ENCODE measurements at places on chromosomes 2 and 18. TPM values are rescaled to one million over a fixed set of nuclear protein-coding genes. Genes with fewer than 3 reads are reported as not detected.

- peak; percentile 96 for DNase-seq
Measured at GRCh38 chr2:205868773-205869333, 186.6 kb downstream of the NRP2 start.

GRCh38 chr2:143083636-143084035 is 45.6 kb upstream of the ARHGAP15 start:
- DNase-seq = peak; percentile 97

- no peak for DNase-seq
Measured at GRCh38 chr2:232925153-232925820, 55.2 kb downstream of the SNORC start.

DNA sequence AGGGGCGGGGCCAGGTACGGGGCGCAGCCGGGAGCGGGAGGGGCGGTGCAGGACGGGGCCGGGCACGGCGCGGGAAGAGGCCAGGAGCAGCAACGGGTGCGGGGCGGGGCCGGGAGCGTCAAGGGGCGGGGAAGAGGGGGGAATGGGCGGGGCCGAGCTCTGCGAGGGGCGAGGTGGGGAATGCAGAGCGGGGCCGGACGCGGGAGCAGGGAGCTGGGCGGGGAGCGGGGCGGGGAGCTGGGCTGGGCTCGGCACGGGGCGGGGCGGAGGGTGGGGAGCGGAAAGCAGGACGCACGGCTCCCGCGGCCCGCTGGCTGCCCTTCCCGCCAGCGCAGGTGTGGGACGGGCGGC is at the start of gene IMPA2:
Gene IMPA2, plus strand, starts transcription at position 316 of the 351 bp plus-strand sequence. CDS start 163 bp downstream, outside the sequence.
- DNase-seq = no peak

GRCh38 chr2:70261501-70261900 is 3.6 kb downstream of the PCYOX1 start:
- DNase-seq = no peak

- peak; percentile 52 for DNase-seq
Measured at GRCh38 chr2:152134488-152135280, 35.8 kb upstream of the CACNB4 start.

- DNase-seq = no peak
Measured at GRCh38 chr2:151637271-151637781, 97.0 kb downstream of the NEB start.

- DNase-seq = no peak
Measured at GRCh38 chr2:83282841-83283240, 1176.2 kb downstream of the SUCLG1 start.

GRCh38 chr18:5705393-5705792 is 161.6 kb upstream of the EPB41L3 start:
- DNase-seq = no peak

- DNase-seq = peak; percentile 50
Measured at GRCh38 chr2:233679196-233679595, 2.5 kb upstream of the UGT1A7 start.

GRCh38 chr2:233076749-233077148 is 16.6 kb downstream of the INPP5D start:
- no peak for DNase-seq

- no peak for DNase-seq
Measured at GRCh38 chr2:105468582-105469042, 69.8 kb upstream of the FHL2 start.

- DNase-seq = no peak
Measured at GRCh38 chr2:233498126-233498525, 68.5 kb downstream of the USP40 start.

GRCh38 chr2:19688059-19688458 is 213.7 kb downstream of the TTC32 start:
- no peak for DNase-seq

DNA sequence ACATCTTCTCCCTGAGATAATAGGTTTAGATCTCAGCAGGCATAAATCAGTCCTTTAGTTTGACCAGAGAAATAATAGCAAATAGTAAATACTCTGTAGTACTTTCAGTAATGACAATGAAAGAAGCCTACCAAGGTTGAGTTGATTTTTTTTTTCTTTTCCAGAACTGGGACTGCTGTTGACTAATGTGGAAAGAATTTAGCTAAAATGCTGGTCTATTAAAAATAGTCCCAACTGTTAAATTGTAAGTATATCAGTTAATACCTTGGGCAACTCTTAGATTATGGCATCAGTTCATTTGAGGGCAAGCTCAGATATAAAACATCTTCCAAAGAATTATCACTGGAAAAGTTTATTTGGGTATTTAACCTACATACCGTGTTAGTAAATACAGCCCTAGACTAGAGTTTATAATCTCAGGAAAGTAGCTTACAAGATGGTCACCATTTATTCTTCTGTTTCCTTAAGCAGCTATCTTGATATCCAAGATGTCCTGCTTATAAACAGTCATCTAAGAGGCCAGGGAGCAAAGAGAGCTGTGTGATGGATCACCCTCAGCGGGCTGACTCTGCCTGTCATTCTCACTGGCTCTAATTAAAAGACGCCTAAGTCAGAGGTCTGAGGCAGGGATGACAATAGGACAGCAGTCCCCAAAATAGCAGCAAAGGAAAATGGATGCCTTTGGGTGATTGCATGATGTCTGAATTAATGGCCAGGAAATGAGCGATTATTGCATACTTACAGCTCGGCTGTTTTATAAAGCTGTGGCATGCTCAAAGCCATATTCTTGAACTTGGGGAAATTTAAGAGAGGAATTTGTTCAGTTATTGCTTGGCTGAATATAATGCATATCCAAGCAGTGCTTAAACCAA is 121.3 kb downstream of the MTX2 start:
- DNase-seq = peak; percentile 40

GRCh38 chr2:139177041-139177440 is 396.9 kb upstream of the NXPH2 start:
- DNase-seq = no peak

- DNase-seq = no peak
Measured at GRCh38 chr2:145652036-145652435, 1132.1 kb upstream of the ZEB2 start.

DNA sequence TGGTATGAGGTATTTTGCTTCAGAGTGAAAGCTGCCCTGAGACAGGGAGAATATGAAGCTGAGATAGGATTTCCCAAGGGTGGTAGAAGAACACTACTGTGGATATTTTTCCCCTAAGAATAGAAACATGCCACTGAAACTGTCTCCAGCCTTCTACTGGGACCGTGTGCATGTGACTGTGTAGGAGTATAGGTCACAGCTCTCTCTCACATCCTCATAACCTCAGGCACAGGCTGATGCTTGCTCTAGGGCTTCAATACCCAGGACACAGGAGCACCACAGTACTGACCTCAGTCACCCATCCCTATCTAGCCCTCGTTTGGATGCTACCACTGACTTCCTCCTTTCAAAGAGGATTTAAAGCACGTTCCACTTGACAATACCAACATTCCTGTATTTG is 67.2 kb downstream of the REV1 start:
- DNase-seq = no peak

- no peak for DNase-seq
Measured at GRCh38 chr18:27501671-27502070, 316.6 kb upstream of the CHST9 start.

GRCh38 chr2:170712653-170713542 is 2.2 kb upstream of the SP5 start:
- no peak for DNase-seq

DNA sequence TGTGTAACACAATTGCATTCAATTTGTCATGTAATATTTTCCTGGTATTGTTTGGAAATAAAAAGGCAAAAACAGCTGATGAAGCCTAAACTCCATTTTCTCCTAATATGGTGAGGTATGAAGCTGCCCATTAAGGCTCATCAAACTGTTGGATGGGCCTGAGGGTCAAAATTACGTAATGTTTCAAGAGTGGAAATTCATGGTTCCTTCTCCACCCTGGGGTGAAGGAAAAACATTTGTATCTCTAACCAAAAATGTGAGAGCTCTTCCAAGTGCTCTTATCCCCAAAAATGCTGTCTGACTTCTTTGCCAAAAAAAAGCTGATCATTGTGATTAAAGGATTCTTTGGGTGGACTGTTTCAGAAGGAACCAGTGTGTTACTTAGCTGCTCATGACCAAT is 91.8 kb downstream of the ARHGAP28 start:
- DNase-seq = no peak

DNA sequence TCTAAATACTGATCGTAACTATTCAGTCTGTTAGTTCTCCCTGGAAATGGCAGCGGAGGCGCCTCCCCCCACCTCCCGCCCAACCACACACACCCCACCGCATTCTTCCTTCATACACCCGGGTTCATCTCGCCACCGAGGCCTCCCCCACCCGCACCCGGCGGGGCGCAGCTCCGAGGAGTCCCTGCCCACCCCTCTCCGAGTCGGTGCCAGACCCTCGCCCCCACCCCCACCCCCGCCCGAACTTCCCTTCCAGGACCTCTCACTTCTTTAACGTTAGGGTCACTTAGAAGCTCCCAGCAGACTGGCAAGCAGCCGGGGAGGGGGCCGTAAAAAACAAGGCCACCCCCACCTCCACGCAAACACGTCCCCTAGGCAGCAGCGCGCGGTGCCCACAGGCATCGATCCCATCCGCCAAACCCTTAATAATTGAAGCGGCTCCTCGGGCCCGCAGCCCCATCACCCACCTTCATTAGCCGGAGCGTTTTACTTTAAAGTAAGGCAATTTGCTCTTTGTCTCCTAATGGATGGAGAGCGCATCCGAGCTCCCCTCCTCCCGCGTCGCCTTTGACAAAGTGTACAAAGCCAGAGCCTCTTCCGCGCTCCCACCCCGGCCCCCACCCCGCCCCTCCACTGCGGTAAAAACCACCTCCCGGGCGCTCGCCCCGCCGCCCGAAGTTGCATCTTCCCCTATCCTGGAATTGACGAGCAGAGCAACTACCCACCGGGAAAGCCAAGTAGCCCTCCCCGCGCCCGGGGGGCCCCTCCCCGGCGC is 624 bp downstream of the ZNF516 start:
- DNase-seq = no peak

DNA sequence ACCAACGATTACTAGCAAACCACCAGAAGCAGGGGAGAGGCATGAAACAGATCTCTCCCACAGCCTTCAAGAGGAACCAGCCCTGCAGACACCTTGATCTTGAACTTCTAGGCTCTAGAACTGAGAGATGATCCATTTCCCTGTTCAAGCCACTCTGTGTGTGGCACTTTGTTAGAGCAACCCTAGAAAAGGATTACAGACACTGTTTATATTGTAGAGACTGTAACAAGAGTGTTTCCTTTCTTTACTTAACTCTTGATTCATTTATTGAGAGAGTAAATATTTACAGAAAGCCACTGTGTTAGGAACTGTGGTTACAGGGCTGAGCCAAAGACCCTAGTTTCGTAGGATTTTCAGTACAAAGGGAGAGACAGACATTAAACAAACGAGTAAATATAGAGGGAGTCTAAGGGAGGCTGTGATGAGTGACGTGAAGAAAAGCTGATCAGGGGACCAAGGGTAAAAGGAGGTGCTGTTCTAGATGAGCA is 10.9 kb downstream of the CCDC68 start:
- no peak for DNase-seq

DNA sequence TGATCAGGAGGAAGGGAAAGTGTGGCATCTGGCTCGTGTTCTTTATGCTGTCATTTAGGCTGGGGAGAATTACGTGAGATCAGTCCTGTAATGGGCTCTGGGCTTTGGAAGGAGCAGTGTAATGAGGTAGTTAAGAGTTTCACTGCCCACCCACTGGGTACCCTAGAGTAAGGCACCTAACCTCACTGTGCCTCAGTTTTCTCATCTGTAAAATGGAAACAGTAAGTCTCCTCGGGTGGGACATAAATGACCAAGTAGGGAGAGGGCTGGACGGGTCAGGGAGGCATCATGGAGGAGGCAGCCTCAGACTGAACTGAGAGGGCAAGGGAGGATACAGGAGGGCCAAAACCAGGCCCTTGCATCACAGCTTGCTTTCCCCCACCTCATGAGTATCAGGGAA is 97.3 kb upstream of the MCFD2 start:
- DNase-seq = no peak

GRCh38 chr18:34840256-34840826 is 130.2 kb downstream of the DTNA start:
- DNase-seq = no peak

DNA sequence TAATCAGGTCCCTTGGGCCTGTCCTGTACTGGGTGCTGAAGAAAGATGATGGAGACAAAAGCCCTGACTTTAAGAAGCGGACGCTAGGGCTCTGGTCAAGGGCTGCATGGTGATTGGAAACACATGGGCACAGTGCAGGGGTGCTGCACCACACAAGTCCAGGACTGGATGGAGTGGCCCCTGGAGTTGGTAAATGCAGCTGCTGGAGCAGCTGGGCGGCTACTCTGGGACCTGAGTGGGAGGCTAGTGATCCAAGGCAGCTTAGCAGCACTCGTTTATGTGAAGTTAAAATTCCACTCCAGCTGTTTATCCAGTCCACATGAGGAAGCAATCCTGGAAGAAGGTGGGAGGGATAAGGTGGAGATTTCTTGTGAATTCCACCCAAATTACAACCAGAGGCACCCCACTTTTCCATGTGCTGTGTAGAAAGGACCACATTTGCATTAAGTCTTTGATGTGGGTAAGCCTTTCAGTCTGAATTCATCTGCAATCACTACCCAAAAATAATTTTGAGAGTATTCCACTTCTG is 24.9 kb downstream of the MERTK start:
- DNase-seq = no peak

DNA sequence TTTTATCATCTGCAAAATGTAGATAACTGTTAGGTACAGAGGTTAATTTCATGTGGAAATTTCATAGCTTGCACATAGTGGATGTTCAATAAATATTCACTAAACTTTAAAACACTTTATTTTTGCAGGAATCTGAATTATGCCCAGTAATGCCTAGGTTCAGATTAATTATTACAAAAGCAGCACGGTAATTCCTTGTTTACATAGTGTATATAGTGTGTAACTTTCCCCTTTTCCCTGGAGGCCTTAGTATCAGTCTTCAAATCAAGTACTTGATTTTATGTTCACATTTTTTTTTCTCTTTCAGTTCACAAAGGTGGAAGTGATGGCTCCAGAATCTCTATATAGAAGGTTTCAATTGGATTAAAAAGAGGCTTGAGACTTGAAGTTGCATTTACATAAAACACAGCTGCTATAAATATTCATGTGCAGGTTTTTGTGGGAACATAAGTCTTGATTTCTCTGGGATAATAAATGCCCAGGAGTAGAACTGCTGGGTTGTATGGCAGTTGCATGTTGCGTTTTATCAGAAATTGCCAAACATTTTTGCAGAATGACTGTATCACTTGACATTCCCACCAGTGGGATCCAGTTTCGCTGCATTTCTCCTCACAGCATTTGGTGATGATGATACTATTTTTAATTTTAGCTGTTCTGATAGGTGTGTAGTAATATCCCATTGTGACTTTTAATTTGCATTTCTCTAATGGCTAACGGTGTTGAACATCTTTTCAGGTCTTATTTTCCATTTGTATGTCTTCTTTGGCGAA is 27.6 kb upstream of the LGALSL start:
- peak; percentile 41 for DNase-seq

DSC3 gene
- total RNA-seq = 0.69 TPM

RMC1 gene
- total RNA-seq = 39.9 TPM

ZSWIM2 gene
- not detected for total RNA-seq

CGREF1 gene
- 0.20 TPM for total RNA-seq

CPO gene
- total RNA-seq = not detected

ARHGAP25 gene
- total RNA-seq = 0.35 TPM

COL3A1 gene
- total RNA-seq = 18.2 TPM

NEUROD1 gene
- not detected for total RNA-seq

CYP27C1 gene
- total RNA-seq = 1.5 TPM

TPRKB gene
- total RNA-seq = 53.3 TPM

PLA2R1 gene
- total RNA-seq = 17.8 TPM

SLC38A11 gene
- 0.69 TPM for total RNA-seq

GPR39 gene
- 9.2 TPM for total RNA-seq

CFAP210 gene
- not detected for total RNA-seq

MCEE gene
- total RNA-seq = 6.6 TPM

DBI gene
- 103 TPM for total RNA-seq

ZNF513 gene
- total RNA-seq = 9.2 TPM

CELF4 gene
- not detected for total RNA-seq

TMEM87B gene
- total RNA-seq = 59.6 TPM

EVA1A gene
- total RNA-seq = 82.8 TPM

Data from renal cortical epithelial cell (primary cell).